ENCODE measurements at places on chromosomes 16 and 17.

DNA sequence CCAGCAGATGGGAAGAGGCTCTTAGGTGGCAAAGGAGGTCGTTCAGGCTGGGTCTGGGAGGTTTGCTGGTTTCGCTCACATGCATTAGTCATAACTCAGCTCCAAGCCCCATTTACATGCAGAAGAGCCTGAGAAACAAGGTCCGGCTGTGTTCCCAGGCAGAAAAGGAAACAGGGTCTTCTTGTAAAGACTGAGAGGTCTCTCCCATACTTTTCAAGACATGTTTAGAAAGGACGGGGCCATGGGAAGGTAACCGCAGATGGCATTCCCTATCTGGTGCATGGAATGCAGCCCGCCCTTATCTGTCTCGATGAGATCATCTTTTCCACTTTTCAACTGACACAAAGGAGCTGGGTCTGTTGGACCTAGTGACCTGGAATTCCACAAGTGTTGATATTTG, 389.0 kb upstream of the CDH11 start:
- DNase-seq = peak; percentile 90

- DNase-seq = no peak
Observed at GRCh38 chr17:44996304-44996703, 28.2 kb upstream of the C1QL1 start.

DNA sequence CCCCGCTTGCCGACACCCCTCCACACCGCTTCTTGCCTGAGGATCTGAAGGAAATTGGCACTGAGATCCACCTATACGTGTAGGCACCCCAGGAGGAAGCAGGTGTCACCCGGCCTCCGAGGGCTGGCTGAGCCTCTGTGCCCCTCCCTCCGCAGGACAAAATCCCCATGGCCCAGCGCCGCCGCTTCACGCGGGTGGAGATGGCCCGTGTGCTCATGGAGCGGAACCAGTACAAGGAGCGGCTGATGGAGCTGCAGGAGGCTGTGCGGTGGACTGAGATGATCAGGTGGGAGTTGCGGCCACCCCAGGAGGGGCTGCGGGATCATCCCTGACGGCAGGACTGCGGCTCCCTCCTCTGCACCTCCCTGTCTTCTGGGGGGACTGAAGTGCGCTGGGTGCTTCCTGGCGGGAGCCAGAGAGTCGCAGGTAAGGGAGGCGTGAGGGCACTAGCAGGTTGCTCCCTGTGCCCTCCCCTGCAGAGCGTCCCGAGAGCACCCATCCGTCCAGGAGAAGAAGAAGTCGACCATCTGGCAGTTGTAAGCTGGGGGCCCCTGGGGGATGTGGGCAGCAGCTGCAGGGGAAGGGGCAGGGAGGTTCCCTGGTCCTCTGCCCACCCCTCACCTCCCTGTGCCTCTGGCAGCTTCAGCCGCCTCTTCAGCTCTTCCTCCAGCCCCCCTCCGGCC, 9.0 kb downstream of the NME3 start:
- no peak for DNase-seq

DNA sequence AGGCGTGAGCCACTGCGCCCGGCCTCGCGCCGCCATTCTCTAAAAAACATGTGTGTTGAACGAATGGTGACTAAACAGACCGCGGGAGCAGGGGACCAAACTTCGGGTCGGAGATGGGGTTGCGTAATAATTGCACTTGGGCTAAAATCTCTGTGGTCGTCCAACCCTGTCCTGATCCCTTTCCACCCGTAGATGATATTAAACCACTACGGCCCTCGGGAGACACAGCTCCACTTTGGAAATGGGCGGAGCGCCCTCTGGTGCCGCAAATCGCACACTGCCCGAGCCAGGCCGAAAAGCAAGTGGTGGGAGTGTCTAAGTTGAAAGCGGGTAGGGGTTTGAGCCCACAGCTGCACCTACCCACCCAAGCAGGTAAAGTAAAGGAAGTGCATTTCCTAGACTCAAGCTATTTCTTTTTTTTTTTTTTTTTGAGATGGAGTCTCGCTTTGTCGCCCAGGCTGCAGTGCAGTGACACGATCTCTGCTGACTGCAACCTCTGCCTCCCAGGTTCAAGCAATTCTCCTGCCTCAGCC, 17.0 kb downstream of the CAVIN1 start:
- DNase-seq = peak; percentile 67

- DNase-seq = no peak
Observed at GRCh38 chr17:40095944-40096791, 4.2 kb downstream of the NR1D1 start.

DNA sequence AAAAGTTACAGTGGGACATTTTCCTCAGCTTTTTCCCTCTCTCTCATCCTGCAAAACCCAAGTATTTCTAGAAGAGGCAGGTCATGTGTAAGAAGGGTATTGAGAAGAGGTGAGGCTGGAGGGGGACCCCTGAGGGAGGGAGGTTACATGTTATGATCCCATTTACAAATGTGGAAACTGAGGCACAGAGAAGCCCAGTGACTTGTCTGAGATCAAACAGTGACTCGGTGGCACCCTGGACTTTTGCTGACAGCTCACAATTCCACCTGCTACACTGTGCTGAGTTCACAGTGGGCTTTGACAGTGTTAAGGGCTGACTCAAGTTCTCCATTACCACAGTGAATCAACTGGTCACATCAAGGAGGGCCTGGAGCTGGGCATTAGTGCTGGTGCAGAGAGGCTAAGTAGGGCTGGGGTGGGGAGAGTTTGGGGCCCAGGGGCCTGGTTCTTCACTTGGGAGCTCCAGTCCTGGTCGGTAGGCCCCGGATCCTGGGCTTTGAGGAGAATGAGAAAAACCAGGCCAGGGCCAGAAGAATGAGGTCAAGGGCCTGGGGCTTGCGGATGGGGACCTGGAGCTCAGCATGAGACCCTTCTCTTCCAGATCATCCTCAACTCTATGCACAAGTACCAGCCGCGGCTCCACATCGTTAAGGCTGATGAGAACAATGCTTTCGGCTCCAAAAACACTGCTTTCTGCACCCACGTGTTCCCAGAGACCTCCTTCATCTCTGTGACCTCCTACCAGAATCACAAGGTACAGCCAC, 26.0 kb downstream of the TBX4 start:
- DNase-seq = no peak

DNA sequence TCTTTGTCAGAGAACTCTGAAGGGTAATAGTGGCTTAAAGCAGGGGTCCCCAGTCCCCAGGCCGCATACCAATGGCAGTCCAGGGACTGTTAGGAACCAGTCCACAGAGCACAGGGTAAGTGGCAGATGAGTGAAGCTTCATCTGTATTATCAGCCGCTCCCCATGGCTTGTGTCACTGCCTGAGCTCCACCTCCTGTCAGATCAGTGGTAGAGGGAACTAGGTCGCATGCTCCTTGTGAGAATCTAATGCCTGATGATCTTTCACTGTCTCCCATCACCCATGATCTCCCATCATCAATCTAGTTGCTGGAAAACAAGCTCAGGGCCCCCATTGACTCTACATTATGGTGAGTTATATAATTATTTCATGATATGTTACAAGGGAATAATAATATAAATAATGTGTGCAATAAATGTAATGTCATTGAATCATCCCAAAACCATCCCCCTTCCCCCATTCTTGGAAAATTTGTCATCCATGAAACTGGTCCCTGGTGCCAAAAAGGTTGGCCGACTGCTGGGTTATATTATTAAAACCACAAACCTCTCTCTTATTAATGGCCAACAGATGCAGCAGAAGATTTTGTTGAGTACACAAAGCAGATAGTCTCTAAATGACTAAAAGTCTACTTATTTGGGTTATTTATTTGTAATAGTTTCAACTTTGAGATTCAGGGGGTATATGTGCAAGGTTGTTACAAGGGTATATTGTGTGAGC, 782.7 kb downstream of the CDH11 start:
- peak; percentile 5 for DNase-seq

DNA sequence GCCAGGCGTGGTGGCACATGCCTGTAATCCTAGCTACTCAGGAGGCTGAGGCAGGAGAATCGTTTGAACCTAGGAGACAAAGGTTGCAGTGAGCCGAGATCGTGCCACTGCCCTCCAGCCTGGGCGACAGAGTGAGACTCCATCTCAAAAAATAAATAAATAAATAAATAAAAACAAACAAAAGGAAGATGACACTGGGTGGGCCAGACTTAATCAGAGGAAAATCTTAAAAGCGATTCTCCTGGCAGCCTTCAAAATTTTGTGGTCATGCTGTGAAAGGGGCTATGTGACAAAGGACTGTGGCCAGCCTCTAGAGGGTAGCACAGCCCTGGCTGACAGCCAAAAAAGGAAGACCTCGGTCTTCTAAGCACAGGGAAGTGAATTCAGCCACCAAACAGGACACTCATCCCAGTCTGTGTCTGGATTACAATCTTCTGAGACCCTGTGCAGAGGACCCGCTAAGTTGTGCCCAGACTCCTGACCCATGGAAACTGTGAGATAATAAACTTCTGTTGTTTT, 391.1 kb downstream of the CNTNAP4 start:
- DNase-seq = no peak

- peak; percentile 67 for DNase-seq
Observed at GRCh38 chr17:41500131-41500911, 5.1 kb downstream of the KRT13 start.

GRCh38 chr17:17778308-17779014, 58.3 kb downstream of the SREBF1 start:
- no peak for DNase-seq

GRCh38 chr17:63698381-63698885, 1.5 kb downstream of the LIMD2 start:
- no peak for DNase-seq

- no peak for DNase-seq
Observed at GRCh38 chr16:48850097-48850770, 240.3 kb upstream of the N4BP1 start.

DNA sequence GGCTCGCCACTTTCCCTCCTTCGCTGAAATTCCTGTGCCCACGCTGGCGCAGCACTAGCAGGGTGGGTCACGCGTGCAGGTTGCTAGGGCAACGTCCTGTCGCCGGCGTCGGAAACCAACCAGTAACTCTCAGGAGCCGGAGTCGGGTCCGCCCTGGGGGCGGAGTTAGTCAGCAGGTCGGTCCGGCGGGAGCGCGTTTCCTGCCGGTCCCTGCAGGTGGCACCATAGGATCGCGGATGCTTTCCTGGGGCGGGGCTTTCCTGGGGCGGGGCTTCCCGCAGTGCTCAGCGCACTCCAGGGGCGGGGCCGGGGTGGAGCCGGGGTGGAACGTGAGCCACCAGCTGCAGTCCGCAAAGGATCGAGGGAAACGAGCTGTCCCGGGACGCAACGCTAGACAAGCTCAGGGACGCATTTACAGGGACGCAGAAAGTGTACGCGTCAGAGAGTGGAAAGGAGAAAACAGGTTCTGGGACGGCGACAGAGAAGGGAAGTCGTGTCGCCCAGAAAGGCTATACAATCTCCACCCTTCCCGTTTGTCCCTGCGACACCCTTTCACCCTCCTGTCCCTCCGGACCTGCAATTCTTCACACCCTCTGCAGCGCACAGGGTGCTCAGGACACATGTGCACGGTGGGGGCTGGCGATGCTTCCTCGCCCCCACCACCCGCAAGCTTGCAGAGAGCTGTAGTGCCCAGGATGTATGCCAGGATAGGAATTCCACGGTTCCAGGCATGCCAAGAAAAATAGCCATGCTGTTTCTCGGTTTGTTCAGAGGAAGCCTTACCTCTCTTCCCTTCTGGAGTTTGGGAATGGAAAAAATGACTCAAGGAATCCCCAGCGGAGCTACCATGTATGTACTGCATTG, 12.3 kb downstream of the COPZ2 start:
- peak; percentile 94 for DNase-seq

DNA sequence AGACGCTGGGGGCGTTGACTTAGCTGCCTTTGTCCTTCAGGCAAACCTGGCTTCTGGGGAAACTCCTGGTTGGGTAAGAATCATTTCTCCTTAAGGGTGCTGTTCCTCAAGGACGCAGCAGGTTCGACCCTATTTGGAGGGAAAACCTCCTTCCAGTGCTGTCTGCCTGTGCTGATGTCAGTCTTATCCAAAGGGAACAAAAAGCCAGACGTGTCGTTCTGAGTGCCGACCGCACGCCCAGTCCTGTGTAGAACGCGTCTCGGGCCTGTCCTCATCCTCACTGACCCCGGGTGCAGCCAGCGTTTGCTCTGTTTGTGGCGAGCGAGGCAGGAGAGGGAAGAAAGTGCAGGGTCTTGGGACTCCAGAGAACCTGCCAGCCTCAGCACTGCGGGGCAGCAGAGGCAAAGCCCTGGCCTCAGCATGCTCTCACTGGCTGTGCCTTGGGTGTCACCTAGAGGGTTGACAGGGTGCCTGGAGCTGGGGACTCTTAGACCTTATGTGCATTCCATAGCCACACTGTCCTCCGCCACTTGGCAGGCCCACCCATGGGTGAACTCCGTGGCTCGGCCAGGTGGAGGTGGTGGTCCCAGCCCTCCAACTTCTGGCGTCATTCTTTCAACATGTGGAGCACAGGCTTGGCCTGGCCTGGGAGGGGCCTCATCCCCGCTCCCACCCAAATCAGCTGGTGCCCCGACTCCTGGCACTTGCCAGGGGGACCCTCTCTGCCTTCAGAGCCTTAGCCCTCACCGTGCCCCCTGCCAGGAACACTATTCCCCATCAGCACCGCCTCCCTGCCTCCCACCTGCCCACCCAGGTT, 6.0 kb downstream of the SNN start:
- no peak for DNase-seq

DNA sequence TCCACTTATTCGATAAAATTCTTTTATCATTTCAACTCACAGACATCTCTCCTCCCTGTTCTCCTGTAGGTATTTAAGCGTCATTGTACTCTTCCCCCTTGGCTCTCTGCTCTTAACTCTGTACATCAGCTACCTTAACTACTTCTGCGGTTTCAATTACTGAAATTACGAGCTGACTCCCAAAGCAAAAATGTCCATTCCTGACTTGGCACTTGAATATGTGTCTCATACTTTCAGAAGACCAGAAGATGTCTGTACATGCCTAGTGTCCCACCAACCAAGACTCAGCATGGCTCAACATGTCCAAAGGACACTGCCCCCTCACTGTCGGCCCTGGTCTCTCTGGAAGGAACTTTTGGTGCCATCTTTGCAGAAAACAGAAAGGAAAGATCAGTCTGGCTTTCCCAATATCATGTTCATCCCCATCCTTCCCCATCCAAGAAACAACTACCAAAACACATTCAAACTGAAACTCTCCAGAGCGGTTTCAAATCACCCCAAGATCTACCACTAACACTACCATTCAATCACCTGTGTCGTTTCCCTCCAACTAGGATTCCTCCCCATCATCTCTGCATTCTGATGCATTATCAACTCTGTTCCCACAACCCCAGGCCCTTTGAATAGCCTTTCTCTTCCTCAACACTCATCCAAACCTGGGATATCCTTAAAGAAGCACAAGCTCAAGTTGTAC, 74.9 kb downstream of the ZFHX3 start:
- no peak for DNase-seq

DNA sequence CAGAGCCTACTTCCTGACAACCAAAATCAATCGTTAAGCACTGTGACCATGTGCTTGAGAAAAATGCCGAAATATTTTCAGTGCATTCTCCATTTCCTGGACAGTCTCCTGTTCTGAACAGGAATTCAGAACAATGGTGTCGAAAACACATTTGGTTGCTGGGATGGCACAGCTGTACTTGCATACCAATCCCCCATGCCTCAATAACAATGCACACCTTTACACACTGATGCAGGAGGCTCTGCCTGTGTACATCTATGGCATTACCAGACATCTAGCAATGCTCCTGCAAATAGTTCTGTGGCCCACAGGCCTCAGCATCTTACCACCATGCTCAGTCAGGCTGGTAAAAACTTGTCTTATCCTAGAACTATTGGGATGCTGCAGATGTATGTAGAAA, 6.2 kb downstream of the CHTF8 start:
- no peak for DNase-seq

GRCh38 chr16:17026600-17027242, 444.0 kb downstream of the XYLT1 start:
- DNase-seq = no peak

- DNase-seq = no peak
Observed at GRCh38 chr17:57876866-57877237, 27.0 kb upstream of the MRPS23 start.

Data from iris pigment epithelial cell (primary cell).